ENCODE measurements at places on chromosomes 4 and X. TPM values are rescaled to one million over a fixed set of nuclear protein-coding genes. Genes with fewer than 3 reads are reported as not detected.

DNA sequence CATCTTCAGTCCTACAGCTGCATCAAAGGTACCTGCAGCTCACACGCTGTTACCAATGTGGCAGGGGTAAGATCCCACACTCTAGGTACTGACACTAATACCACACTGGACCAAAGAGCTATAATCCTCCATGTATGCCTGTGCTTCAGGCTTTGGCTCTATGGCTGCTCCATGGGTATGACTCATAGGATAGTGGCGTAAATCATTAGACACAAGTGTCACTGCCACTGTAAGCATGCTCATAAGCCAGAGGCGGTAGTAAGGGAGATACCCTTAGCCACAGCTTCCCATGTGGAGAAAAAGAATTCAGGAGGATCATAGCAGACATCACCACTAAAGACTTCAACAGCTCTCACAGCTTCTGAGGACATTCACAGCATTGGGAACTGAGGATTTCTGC lies 287.5 kb downstream of the ACTRT1 start:
- DNase-seq = no peak

Gene TIGD2
- 3.2 TPM for total RNA-seq

- DNase-seq = peak; percentile 37
These were observed 88.8 kb downstream of the BCOR start for GRCh38 chrX:40008791-40009461.

DNA sequence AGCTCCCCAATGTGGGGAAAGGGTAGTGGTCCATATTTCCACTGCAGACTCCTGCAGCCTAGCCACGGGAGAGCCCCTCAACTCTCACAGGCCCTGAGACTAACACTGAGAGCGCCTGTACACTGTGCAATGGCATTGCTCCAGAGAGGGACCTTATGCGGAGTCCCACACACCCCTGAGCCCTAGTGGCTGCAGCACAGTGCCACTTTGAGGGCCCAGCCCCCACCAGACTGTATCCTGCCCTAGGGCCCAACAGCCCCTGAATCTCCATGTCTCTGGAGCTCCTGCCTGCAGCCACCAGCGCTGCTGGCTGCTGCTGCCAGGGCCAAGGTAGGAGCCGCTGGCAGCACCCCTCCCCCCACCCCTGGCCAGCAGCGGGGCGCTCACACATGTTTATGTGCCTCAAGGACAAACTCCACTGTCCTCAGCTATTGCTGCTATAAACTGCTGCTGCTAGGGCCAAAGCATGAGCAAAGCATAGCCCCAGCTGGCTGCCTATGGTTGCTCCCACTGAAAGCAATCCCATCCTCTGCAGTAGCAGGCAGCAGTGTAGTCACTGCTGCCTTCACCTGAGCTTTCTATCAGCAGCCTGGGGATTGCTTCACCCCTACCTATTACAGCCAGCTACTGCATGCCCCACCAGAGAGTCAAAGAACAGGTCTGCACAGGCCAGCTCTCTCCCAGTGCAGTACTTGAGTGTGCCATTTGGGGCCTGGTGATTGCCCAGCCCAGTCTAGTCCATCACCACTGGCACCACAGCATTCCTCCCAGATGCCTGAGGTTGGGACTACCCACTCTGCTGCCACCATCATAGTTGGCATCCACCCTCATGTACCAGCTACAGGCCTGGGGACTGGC lies 24.3 kb downstream of the TMEM154 start:
- no peak for DNase-seq

Gene CT83
- not detected for total RNA-seq

Gene MXRA5
- not detected for total RNA-seq

Gene HSFX3
- not detected for total RNA-seq

Gene HTRA3
- total RNA-seq = not detected
